ENCODE measurements at places on chromosomes 11 and 22.

GRCh38 chr11:126304457-126305075 is 706 bp downstream of the DCPS start:
- DNase-seq, result no peak

DNA sequence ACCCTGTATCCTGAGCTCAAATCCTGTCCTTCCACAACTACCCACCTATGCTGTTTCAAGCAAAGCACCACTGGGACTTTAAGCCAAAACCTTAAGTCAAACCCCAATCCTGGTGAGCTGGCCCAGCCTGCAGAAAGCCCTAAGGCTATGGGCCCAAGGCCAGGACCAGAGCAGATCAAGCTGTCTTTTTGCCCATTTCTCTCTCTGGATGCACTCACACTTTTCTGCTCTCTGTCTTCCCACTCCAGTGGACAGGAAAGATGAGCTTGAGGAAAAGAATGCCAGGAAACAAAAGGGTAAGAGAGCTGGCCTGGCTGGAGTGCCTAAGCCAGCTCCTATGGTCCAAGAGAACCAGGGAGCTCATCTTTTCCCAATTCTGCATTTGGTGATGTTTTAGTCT is 284.3 kb upstream of the ISX start:
- DNase-seq, result no peak

DNA sequence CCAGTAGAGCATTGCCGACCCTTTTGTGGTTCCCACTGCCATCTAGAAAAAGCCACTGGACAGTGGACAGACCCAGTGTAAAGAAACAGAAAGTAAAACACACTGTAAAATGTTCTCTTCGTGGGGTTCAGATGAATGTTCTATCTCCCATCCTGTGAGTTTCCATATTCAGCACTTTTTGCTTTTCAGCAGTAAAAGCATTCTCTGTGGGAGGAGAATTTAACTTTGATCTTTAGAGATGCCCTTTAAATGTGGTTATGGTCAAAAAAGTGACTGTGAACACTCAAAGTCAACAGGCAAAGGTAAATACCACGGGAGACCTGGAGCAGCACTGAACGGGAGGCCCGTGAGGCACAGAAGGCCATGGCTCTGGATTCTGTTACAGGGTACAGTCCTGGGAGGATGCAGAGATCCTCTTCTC is 53.9 kb downstream of the FLI1 start:
- no peak for DNase-seq

- no peak for DNase-seq
Measured at GRCh38 chr11:102343809-102344208, 3.2 kb upstream of the BIRC2 start.

DNA sequence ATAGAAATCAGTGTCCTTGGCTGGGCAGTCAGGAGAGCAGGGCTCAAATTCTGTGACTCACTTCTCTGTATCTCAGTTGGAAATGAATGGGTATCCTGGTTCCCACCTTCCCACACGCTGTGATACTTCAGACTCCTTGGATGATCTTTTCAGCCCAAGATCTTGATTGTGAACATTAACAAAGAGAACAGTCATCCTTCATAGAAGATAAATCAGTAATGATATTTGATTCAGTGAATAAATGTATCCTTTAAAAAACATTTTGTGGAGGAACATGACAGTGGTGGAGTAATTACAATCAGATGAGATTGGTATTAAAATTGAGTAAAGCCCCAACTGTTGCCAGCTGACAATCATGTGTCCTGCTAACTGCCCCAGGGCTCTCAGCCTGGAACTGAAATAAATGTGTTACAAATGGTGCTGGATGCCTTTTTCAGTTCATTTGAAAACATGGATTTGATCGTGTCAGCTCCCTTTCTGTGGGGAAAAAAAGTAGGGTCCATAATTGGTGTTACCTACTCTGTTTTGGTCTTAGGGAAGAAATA is 72.9 kb upstream of the OR5AN1 start:
- DNase-seq, result no peak

Measured in bone marrow (tissue), 2 donors.